Astrocyte of the spinal cord (primary cell): ENCODE measurements at places on chromosomes 16 and 17.
A peak's percentile ranks its signal among the peaks of the same experiment; 100 is the strongest.

DNA sequence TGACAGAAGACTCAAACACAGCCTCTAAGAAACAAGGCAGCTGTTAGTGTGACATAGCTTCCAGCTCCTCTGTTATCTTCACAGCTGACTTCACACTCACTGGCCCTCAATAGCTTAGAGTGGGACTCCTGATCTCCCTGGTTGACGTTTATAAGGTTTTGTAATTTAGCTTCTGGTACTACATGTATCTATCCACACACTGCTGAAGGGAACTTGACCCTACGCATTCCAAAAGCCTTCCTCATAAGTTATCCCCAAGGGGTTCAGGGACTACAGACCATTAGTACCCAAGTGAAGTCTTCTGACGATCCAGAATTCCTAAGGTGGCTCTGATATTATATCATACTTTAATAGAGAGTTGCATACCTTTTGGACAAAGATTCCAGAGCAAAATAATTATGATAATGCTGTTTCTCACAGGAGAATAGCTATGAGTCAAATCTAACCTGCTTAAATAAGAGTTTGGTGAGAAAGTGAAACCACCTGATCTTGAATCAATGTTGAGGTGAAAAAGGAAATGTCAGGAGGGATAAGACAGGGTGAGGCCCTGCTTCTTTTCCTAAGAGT is 14.5 kb downstream of the ACACA start:
- DNase-seq = peak; percentile 68

- DNase-seq = no peak
Measured at GRCh38 chr16:88652762-88653063, 1.9 kb upstream of the CYBA start.

DNA sequence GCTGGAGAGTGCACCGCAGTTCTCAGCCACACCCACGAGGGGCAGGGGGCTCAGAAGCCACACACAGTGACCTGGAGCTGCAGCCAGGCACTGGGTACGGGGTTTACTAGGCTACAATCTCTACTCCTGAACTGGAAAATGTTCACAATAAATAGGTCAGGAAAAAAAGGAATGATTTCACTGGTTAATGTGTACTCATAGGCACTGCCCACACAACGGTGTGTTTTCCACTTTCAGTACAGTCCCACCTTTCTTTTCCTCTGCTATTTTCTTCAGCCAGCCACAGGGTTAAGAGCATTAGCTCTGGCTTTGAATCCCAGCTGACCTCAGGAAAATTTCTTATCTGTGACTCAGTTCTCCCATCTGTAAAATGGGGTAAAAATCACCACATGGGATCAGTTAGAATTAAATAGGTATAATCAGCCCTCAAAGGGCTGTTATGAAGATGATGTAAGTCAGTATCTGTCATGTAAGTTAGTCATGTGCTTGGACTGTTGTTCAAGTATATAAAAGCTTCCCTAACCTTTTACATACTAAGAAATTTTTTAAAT is 35.7 kb downstream of the ZCCHC14 start:
- no peak for DNase-seq

- no peak for DNase-seq
Measured at GRCh38 chr17:81258292-81258691, 19.2 kb downstream of the NDUFAF8 start.

DNA sequence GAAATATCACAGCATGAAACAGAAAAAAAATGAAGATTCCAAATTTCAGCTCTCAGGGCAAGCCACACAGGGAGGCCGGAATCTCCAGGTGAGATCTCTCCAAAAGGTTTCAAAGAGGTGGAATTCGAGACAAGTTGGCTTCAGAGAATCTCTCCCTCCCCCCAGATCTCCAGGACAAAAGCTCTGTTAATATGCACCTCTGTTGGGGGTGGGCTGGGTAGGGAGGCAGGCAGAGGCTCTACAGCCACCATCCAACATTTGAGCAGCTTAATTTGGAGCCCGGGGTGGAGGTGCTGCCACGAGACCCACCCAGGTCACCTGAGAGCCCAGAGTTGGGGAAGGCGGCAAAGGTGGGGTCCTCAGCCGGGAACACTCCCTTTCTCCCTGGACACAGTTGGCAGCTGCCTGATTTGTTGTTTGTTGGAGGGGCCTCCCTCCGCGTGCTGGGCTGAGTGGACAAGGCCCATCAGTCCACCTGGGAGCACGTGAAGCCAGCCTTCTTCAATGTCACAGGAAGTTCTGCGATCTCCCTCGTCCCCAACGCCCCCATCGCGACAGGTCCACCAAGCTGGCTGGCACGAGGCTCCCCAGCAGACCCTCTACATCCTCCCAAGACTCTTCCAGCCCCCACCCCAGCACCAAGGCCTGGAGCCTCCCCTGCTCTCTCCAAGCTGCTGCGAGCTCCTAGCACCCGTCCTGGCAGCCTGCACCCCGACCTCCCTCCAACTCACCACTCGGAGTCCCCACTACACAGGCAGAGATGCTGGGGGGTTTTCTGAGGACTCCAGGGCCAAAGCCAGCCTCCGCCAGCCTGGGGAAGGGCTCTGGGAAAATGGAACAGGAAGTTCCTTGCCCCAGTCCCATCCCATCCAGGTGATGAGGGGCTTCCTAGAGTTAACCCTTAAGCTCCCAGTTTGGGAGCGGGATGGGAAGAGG is at the start of gene ZSCAN10:
Gene ZSCAN10 (minus strand): TSS at position 836 of the 936 bp plus-strand sequence. CDS start 6,357 bp downstream, outside the sequence.
- no peak for DNase-seq

DNA sequence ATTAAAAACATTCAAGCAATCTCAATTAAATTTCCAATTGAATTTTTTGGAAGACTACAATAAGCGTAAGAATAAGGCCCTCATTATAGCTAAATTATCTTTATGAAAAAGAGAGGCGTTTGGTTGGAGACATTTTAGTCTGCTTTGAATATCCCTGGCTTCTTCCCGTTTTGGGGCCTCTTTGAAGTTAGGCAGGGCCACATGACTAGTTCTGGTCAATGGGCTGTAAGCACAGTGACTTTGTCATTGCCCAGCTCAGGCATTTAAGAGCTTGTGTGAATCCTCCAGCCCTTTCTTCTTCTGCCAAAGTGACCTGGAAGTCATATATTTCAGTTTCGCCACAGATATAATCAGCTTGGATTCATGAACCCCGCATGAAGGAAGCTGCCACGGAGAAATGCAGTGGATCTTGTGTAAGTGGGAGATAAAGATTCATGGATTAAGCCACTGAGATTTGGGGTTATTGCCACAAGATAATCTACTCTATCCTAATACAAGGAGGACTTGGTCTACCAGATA is 21.7 kb upstream of the UBTF start:
- DNase-seq = no peak

DNA sequence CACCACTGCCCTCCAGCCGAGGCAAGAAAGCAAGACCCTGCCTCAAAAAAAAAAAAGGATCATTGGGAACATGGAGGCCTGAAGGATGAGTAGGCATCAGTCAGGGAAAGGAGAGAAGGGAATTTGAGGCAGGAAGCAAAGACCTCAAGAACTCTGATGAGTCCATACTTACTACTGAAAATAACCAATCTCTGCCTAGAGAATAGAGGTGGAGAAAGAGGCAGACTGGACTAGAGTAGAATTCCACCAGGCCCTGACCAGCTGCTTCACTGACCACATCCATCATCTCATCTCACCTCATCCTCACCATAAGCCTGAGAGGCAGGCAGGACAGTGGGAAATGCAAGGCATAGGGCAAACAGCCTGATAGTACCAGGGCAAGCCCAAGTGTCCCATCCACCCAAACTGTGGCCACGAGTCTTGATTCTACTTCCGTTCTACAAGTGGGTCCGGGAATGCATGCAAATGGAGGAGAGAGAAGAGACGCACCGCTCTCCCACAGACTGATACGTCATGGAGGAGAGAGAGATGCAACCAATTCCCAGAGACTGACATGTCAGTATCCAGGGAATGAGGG is 17.1 kb downstream of the ANKRD11 start:
- DNase-seq = no peak

DNA sequence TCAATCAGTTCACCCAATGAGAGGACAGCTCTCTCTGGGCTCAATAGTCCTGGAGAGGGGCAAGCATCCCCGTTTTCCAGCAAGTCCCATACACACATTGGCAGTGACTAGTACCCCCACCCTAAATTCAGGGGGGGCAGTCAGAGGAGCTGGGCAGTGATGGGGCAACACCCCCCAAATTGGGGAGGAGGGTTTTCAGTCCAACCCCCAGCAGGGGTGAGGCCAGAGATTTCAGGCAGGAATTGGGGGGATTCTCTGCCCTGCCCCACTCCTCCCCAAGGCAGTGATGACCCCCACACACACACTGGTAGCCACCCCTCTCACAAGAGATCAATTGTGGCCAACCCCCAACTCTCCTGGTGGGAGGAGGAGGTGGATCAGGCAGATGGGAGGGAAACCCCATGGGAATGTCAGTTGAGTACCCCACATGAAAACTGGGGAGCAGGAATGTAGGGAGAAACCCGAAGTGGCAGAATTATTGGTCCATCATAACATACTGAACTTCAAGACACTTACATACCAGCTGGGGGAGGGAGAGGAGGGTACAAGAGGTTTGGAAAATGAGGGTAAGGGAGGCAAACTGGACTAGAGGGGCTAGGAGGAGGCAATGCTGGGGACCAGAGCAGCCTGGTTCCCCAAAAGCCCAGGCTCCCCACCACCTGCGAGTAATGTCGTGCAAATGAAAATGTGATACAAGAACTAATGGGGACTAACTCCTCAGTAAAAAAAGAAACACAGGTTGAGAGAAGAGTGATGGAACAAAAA is 3.1 kb downstream of the VAMP2 start:
- DNase-seq = no peak

GRCh38 chr17:9811086-9811485 is 10.8 kb downstream of the GSG1L2 start:
- no peak for DNase-seq

GRCh38 chr17:47843391-47843730 is 2.3 kb upstream of the SCRN2 start:
- DNase-seq = no peak

- DNase-seq = no peak
Measured at GRCh38 chr16:87344931-87345631, 27.9 kb upstream of the C16orf95 start.

DNA sequence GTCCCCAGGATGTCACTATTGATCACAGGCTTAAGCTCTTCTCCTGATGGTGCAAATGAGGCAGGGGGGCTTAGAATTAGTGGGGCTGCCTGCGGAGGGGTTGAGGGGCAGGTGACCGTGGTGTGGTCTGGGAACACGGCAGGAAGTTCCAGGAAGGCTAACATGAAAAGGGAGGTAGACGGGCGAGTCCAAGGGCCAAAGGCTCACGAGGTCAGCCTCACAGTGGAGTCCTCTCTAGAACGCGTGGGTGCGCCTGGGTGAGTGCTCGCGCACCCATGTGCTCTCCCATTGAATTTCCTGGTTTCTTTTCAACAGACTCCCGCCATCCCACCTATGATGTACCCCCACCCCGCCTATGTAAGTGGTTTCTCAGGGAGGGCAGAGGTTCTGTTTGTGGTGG is 15.2 kb downstream of the LGALS9 start:
- no peak for DNase-seq
